NCI-H2081 treated with DMSO at 0.1 percent for 48 hours (cell line): ENCODE measurements at places on chromosomes 6 and 20.

DNA sequence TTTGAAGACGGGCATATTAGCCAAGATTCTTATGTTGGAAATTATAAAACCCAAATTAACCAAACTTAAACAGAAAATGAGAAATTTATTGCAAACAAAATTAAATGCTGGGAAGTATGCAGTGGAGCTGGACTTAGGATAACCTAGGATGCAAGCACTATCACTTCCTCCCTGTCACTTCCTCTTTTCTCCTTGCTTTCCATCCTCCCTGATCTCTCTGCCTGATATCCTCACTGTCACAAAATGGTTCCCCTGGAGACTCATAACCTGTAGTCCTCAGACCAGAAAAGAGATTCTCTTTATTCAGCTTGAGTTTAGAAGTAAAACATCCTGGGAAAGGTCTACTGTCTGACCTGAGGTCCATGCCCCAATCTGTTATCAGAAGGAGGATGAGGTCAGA, 7.4 kb upstream of the KLHL32 start:
- no peak for DNase-seq

DNA sequence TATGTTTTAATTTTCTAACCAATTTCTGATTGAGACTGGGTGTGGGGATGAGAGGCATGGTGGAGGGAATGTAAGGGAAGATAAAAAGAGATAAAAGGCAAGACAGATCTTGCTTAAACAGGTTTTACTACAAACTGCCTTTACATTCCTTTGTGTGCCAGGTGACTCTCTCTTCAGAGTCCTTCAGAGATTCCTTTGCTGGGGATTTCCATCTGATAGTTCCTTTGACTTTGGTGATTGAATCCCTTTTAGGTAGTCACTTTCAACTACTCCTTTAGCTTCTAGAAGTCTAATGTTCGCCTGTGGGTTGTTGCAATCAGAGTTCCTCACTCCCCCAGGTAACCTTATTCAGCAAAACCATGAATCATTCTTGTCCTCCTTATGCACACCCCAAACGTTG, 283.3 kb upstream of the MANEA start:
- no peak for DNase-seq

GRCh38 chr6:57013521-57013926, 33.0 kb upstream of the KIAA1586 start:
- DNase-seq: no peak

GRCh38 chr6:15285682-15286294, 39.9 kb downstream of the JARID2 start:
- DNase-seq: no peak

DNA sequence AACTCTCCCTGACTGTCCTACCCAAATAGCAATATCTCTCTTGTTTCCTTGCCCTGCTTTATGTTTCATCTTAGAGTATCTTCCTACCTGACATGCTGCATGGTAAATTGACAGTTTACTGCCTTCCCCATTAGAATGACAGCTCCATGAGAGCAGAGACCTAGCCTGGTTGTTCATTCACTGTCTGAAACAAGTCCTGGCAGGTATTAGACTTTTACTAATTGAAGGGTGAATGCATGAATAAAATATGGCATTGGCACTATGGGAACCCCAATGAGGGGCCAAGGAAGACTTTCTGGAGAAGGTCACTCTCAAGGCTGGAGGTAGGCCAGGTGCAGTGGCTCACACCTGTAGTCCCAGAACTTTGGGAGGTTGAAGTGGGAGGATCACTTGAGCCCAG, 3.8 kb upstream of the CITED2 start:
- no peak for DNase-seq

GRCh38 chr20:10110151-10110550, 75.4 kb downstream of the ANKEF1 start:
- no peak for DNase-seq
